ENCODE measurements at places on chromosomes 3 and 15.

- no peak for DNase-seq
These were observed 5.9 kb downstream of the STOML1 start for GRCh38 chr15:73986055-73986775.

GRCh38 chr3:172622916-172623700 lies 87.8 kb downstream of the NCEH1 start:
- no peak for DNase-seq

GRCh38 chr3:121601212-121601812 lies 8.1 kb downstream of the FBXO40 start:
- DNase-seq, result no peak

DNA sequence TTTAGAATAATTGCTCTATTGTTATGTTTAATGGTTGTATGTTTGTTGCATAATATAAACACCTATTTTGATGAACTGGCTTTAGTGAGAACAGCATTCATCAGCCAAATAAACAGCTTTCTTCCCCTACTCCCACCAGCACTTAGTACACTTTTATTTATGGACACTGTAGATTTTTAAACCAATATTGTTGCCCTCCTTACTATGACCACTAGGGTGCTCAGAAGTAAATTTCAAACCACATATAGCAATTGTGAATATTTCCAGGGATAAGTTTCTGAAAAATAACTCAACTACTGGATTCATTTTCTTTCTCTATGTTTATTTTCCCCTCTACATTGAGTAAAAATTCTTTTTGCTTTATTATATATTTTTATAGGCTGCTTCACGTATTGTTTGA lies 84.7 kb upstream of the PTX3 start:
- no peak for DNase-seq

DNA sequence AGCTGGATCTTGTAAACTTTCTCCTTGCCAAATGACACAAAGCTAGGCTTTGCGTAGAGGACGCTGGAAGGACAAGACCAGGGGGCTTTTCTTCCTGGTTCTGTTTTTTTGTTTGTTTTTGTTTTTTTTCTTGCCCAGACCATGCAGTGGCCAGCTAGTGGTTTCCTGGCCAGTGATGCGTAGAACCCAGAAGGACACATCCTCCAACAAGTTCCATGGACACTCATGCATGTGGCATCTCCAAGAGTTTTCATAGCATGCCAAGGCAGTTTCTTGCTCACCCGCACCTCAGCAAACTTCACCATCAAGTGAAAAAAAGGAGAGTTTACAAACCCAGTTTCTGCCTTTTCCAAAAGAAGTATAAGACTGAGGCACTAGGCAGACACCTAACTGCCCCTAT lies 46.1 kb upstream of the TMCO5A start:
- DNase-seq, result no peak

DNA sequence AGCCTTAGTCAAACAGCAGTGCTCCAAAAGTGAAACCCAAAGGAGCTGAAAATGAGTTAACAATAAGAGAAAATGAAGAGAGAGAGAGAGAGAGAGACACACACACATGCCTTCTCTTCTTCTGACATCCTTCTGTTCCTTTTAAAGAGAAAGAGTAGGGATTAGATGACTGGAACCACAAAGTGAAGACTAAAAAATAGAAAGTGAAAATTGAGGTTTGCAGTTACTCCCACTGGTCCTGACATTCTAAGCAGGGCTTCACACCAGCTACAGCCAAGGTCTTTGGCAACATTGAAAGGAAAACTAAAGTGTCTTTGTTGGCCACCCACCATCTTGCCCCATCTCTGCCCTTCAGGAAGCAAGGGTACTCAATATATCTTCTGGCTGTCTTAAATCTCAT lies 59.2 kb downstream of the USP50 start:
- peak; percentile 7 for DNase-seq

- DNase-seq, result no peak
These were observed 82.4 kb downstream of the EBLN2 start for GRCh38 chr3:73143821-73144237.

- no peak for DNase-seq
These were observed 4.6 kb upstream of the RUVBL1 start for GRCh38 chr3:128128251-128128650.

Data from GM12864 (cell line).